ENCODE measurements at places on chromosomes 12 and 14. TPM values are rescaled to one million over a fixed set of nuclear protein-coding genes. Genes with fewer than 3 reads are reported as not detected.

The KIF5A gene
- 1.3 TPM for total RNA-seq

DNA sequence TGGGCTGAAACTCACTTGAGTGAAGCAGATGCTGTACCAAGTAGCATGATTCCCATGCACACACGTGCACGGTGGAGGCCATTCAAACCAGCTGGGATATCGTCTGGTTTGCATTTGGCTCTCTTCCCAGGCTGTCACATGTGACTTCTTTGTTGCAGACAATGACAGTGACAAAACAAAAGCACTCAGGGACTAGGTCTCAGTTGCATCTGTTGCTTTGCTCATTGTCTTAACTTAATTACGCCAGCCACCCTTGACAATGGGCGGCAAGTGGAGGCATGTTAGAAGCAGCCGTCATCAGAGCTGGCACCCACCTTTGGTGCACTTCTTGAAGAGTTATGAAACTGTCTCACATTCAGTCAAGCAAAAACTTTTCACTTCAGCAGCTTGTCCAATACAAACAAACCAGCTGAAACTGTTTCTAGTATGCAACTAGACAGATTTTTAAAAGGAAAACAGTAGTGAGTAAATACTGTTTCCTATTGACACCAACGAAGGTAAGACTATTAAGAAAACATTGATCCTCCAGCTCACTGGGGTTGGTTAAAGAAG is 74.3 kb downstream of the IGF1 start:
- no peaks in the 10 kb centered on the region for H3K27me3 ChIP-seq
- no peak overlapping the region for H3K4me3 ChIP-seq
- peak; percentile 61 for DNase-seq
- peaks cover 12% of the 10 kb centered on the region for H3K4me1 ChIP-seq
- H3K36me3 ChIP-seq: no peaks in the 10 kb centered on the region

The ZNF664 gene
- 32.6 TPM for total RNA-seq

DNA sequence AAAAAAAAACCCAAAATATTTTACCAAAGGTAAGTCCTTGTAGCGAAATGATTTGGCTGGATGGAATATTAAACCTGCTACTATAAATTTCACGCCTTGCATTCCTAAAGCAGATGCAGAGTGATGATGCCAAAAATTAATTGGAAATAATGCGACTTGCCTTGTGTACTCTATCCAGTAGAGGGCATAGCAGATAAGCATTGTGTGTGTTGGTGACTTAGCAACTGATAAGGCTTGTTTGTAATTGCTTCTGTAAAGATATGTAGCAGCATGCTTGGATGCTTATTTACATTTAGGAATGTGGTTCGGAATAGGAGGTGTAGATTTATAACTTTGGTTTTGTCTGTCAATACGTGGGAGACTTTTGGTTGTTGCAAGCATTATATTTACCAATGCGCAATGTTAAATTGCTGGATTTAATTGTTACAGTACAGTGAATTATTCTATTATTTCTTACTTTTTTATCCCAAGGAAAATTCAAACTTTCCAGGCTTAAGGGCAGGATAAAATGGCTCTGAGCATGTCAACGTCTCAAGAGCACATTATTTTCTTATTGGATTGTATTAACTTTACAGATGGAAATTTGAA is 80.5 kb downstream of the TMEM260 start:
- H3K4me3 ChIP-seq: no peak overlapping the region
- no peak overlapping the region for H3K27ac ChIP-seq
- H3K36me3 ChIP-seq: no peaks in the 10 kb centered on the region
- no peak for DNase-seq

GRCh38 chr12:123954647-123955350 is 17.8 kb downstream of the CCDC92 start:
- no peaks in the 10 kb centered on the region for H3K27me3 ChIP-seq
- H3K4me1 ChIP-seq: peaks cover 13% of the 10 kb centered on the region
- H3K27ac ChIP-seq: no peak overlapping the region
- no peak overlapping the region for H3K4me3 ChIP-seq
- no peak for DNase-seq
- H3K36me3 ChIP-seq: no peaks in the 10 kb centered on the region

The TCTN2 gene
- 9.9 TPM for total RNA-seq

DNA sequence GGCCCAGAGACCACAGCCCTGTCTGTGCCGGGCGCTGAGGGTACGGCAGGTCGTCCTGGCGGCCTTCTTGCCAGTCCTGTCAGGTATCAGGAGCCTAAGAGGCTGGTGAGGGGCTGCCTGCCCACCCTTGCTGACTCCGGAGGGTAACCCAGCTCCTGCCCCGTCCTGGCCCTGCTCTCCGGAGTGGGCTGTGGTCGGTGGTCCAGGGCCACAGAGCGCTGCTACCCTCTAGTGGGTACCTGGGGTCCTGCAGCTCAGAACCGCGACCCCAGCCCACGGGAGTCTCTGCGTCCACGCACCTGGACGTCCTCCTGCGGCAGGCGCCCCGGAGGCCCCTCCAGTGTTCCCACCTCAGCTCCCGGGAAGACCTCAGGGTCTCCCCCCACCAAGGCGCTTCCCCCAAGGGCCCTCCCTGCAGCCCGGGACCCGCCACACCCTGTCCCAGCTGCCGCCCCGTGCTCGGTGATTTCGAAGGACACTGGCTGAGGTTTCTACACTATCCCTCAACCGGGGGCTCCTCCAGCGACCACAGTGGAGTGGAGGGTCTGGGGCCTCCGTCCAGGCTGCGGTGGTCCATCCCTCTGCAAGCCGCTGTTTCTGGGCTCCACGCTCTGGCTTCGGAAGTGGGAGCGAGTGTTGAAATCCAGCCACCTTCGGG is 75.9 kb upstream of the FBRSL1 start:
- no peak overlapping the region for H3K4me3 ChIP-seq
- no peaks in the 10 kb centered on the region for H3K27me3 ChIP-seq
- DNase-seq: no peak

- no peak overlapping the region for H3K4me3 ChIP-seq
- H3K27me3 ChIP-seq: no peaks in the 10 kb centered on the region
- H3K27ac ChIP-seq: no peak overlapping the region
- no peaks in the 10 kb centered on the region for H3K4me1 ChIP-seq
Observed at GRCh38 chr12:130478786-130479185, 141.1 kb downstream of the PIWIL1 start.

DNA sequence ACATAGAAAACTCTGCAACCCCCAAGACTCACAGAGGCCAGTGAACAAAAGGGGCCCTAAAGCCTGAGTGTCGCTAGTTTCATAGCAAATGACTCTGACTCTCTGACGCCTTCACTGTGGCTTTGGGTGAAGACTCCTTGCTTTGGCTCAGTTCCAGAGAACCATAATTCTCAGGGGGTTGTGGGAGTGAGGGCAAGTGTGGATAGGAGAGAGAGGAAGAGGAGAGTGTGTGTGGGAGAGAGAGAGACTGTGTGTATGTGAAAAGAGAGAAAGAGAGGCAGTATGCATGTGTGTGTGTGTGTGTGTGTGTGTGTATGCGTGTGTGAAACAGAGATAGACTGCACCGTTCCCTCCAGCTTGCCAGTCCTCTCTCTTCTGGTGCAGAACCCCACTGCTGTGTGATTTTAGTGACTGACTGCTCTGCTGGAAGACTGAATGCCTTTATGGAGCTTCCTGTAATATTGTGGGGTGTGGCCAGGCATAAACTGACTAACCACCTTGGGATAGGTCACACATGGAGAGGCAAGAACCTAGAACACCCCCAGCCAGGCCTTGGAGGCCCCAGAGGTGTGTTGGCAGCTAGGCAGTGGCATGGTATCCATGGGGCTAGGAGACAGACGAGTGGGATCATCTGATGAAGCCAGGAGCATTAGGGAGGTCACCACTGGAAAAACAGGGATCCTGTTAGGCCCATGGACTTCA is 45.9 kb upstream of the STXBP6 start:
- H3K27me3 ChIP-seq: no peaks in the 10 kb centered on the region
- no peak for DNase-seq
- no peaks in the 10 kb centered on the region for H3K36me3 ChIP-seq
- H3K27ac ChIP-seq: no peak overlapping the region
